ENCODE measurements at places on chromosomes 5 and 9. TPM values are rescaled to one million over a fixed set of nuclear protein-coding genes. Genes with fewer than 3 reads are reported as not detected.
A peak's percentile ranks its signal among the peaks of the same experiment; 100 is the strongest.

DNA sequence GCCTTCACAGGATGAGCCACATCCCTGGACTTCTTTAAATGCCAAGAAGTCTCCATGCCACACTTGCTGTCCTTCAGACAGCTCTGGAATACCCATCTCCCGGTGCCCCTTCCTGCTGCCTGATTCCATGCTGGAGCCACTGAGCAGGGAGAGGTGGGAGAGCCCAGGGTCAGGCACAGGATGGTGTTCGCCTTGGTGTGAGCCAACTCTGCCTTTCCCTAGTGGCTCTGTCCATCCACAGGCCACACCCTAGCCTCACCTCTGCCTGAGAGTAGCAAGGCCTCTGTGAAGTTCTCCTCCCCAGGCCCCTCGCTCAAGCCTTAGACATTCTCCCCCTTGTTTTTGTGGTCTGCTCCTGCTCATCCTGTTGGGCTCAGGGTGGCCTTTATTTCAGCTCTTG is 54.2 kb upstream of the ANGPTL2 start:
- H3K36me3 ChIP-seq = no peaks in the 10 kb centered on the region
- DNase-seq = no peak
- no peak overlapping the region for H3K4me3 ChIP-seq
- H3K4me1 ChIP-seq = peaks cover 23% of the 10 kb centered on the region
- no peaks in the 10 kb centered on the region for H3K27me3 ChIP-seq

DNA sequence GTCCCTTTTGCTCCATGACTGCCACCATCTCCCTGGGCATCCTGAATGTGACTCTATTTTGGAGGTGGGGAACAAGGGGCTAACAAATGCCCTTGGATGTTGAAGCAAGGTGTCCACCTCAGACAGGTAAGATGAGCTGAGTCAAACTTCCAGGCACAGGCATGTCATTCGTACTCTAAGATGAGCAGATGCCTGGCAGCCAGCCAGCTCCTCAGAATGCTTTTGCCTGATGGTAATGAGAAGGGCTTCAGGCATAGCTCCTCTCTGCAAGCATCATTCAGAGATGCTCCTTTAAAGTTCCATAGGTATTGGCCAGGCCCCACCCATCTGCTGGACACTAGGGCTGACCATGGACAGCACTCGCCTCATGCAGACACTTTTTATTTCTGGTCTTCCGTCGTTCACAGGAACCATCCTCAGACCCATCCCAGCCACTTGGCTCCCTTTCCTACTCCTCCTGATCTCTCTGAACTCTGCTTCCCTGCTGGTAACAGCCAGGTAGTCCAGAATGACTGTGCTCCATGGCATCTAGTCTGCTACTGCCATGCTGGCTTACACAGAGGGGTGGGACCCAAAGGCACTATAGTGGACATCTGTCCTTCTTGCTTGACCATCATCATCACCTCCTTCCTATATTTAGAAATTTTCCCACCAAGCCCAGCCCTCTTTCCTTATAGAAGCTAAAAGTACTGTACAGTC is 118.8 kb downstream of the GLIS3 start:
- no peak overlapping the region for H3K27ac ChIP-seq
- no peaks in the 10 kb centered on the region for H3K4me1 ChIP-seq
- no peaks in the 10 kb centered on the region for H3K36me3 ChIP-seq
- no peak for DNase-seq

- no peak overlapping the region for H3K4me3 ChIP-seq
- H3K27me3 ChIP-seq = no peaks in the 10 kb centered on the region
- peaks cover 33% of the 10 kb centered on the region for H3K4me1 ChIP-seq
- H3K36me3 ChIP-seq = no peaks in the 10 kb centered on the region
- no peak overlapping the region for H3K27ac ChIP-seq
Measured at GRCh38 chr5:74382987-74383593, 257.4 kb downstream of the ENC1 start.

Gene MOB3B
- not detected for total RNA-seq

DNA sequence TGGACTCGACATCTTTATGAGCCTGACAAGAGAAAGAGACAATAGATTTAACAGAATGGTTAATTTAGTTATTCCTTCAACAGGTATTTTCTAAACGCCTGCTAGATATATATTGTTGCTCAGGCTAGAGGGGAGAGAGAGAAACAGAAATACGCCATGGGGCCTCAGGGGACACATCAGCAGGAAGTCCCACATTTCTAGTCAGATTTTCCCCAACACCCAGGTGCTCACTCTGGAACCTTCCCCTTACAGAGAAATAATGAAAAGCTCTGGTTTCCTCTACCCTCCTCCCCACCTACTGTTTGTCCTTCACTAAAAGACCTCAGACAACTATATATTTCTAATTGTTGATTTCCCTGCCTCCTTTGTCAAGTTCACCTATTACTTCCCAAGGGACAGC is 130.3 kb upstream of the TBC1D2 start:
- DNase-seq = no peak
- H3K36me3 ChIP-seq = no peaks in the 10 kb centered on the region
- H3K4me3 ChIP-seq = no peak overlapping the region
- no peaks in the 10 kb centered on the region for H3K27me3 ChIP-seq
- no peaks in the 10 kb centered on the region for H3K4me1 ChIP-seq

DNA sequence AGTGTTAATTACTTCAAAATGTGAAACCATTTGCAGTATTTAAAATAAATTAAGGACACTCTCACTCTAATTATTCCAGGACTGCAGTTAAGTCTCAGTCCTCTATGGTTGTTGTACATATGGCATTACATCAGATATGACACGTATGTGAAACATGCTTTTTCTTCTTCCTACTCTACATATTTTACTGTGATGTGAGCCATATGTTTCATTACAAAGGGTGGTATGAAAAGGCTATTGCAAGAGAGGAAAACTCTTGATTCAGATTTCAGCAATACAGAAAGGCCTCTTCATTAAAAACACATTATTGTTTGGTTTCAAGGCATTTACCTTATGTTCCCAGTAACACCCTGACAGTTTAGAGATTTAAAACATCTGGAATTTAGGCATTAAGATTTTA is 964.5 kb upstream of the DMAC1 start:
- H3K27me3 ChIP-seq = no peaks in the 10 kb centered on the region
- H3K27ac ChIP-seq = no peak overlapping the region
- DNase-seq = no peak
- H3K36me3 ChIP-seq = no peaks in the 10 kb centered on the region
- no peak overlapping the region for H3K4me3 ChIP-seq
- no peaks in the 10 kb centered on the region for H3K4me1 ChIP-seq

Gene SARDH
- 15.3 TPM for total RNA-seq

GRCh38 chr9:89879276-89879675 is 274.5 kb downstream of the GADD45G start:
- H3K27me3 ChIP-seq = no peaks in the 10 kb centered on the region
- DNase-seq = no peak
- H3K36me3 ChIP-seq = no peaks in the 10 kb centered on the region

GRCh38 chr9:131585375-131585774 is 40.1 kb downstream of the PRRT1B start:
- no peak overlapping the region for H3K4me3 ChIP-seq
- H3K36me3 ChIP-seq = peaks cover 10% of the 10 kb centered on the region
- H3K4me1 ChIP-seq = peaks cover 34% of the 10 kb centered on the region

DNA sequence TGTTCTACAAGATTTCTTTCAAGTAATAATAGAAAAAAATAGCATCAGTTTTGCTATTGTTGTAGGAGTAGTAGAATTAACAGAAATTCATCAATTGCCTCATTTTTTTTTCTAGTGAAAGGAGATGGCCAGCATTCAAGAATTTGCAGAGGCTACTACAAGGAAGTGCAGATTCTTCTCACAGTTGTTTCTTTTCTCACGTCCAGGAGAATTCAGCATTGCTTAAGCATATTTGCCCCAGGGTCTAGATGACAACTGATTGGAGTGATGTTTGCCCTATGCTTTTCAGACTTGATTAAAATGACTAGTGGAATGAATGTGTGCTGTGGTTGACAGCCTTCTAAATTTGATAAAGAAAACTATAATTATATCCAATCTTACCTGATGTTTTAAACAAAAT is 46.6 kb upstream of the SLC12A2 start:
- DNase-seq = no peak
- no peak overlapping the region for H3K4me3 ChIP-seq
- no peak overlapping the region for H3K27ac ChIP-seq
- H3K36me3 ChIP-seq = peaks cover 6% of the 10 kb centered on the region
- H3K27me3 ChIP-seq = no peaks in the 10 kb centered on the region
- peaks cover 17% of the 10 kb centered on the region for H3K4me1 ChIP-seq

DNA sequence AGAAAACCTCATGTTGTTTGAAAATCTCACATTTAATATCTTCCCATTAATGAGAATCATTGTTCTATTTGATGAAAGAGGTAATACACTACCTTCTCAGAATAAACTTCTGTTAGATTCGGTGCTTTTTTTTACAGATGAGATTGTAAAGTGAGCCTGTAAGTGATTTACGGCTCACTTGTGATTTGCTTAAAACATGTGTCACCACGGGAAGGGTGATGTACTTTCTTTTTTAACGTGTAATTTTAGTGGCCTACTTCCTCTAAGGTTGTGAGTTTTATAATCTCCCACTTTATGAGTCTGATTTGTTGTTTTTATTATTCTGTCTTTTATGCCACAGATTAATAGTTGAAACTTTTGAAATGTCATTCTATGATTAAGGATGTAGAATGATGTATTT is 15.9 kb downstream of the ANXA1 start:
- no peaks in the 10 kb centered on the region for H3K27me3 ChIP-seq
- peaks cover 94% of the 10 kb centered on the region for H3K36me3 ChIP-seq
- no peak overlapping the region for H3K27ac ChIP-seq
- no peak for DNase-seq
- H3K4me3 ChIP-seq = no peak overlapping the region

- H3K4me1 ChIP-seq = no peaks in the 10 kb centered on the region
- H3K27ac ChIP-seq = no peak overlapping the region
- no peak for DNase-seq
- no peak overlapping the region for H3K4me3 ChIP-seq
- no peaks in the 10 kb centered on the region for H3K36me3 ChIP-seq
Measured at GRCh38 chr5:178502401-178503100, 87.6 kb downstream of the COL23A1 start.

GRCh38 chr5:140215276-140215675 is 40.3 kb downstream of the CYSTM1 start:
- peaks cover 10% of the 10 kb centered on the region for H3K4me1 ChIP-seq
- no peak for DNase-seq
- no peak overlapping the region for H3K4me3 ChIP-seq
- H3K36me3 ChIP-seq = no peaks in the 10 kb centered on the region
- H3K27ac ChIP-seq = no peak overlapping the region
- H3K27me3 ChIP-seq = no peaks in the 10 kb centered on the region

GRCh38 chr5:73153513-73153912 is 19.5 kb upstream of the TMEM174 start:
- no peak overlapping the region for H3K4me3 ChIP-seq
- peaks cover 18% of the 10 kb centered on the region for H3K4me1 ChIP-seq
- H3K27me3 ChIP-seq = no peaks in the 10 kb centered on the region
- DNase-seq = no peak

Gene DRD1
- total RNA-seq = 10.0 TPM

Gene TEX48
- not detected for total RNA-seq

- H3K4me3 ChIP-seq = no peak overlapping the region
- no peak overlapping the region for H3K27ac ChIP-seq
- no peak for DNase-seq
- H3K36me3 ChIP-seq = peaks cover 58% of the 10 kb centered on the region
- peaks cover 21% of the 10 kb centered on the region for H3K4me1 ChIP-seq
Measured at GRCh38 chr9:136403538-136403914, 3.6 kb upstream of the SNAPC4 start.

Gene CFAP90
- not detected for total RNA-seq

DNA sequence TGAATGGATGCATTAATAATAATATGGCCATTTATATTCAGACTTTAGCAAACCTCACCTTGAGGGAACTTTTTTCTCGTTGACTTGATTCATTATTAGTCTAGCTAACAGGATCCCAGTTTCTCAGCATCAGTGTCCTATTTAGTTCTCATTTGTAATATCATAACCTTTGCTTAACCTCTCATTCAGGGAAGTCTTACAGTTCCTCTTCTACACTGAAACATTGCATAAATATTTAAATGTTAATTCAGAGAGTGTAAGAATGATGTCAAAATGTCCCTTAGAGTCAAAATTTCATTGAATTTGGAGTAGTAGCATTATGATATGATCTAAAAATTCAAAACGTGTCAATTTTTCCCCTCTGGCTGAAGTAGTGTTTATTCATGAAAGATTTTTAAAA is 650.1 kb downstream of the EFNA5 start:
- no peak for DNase-seq
- no peaks in the 10 kb centered on the region for H3K36me3 ChIP-seq
- no peaks in the 10 kb centered on the region for H3K27me3 ChIP-seq
- no peaks in the 10 kb centered on the region for H3K4me1 ChIP-seq

GRCh38 chr5:92518318-92518904 is 1062.6 kb downstream of the NR2F1-AS1 start:
- H3K36me3 ChIP-seq = no peaks in the 10 kb centered on the region
- H3K4me1 ChIP-seq = peaks cover 5% of the 10 kb centered on the region
- no peak overlapping the region for H3K4me3 ChIP-seq
- no peaks in the 10 kb centered on the region for H3K27me3 ChIP-seq

GRCh38 chr5:123283499-123283898 is 139.7 kb downstream of the CEP120 start:
- no peaks in the 10 kb centered on the region for H3K27me3 ChIP-seq
- H3K4me1 ChIP-seq = peaks cover 24% of the 10 kb centered on the region
- no peak overlapping the region for H3K27ac ChIP-seq
- DNase-seq = no peak
- no peaks in the 10 kb centered on the region for H3K36me3 ChIP-seq
- H3K4me3 ChIP-seq = no peak overlapping the region

DNA sequence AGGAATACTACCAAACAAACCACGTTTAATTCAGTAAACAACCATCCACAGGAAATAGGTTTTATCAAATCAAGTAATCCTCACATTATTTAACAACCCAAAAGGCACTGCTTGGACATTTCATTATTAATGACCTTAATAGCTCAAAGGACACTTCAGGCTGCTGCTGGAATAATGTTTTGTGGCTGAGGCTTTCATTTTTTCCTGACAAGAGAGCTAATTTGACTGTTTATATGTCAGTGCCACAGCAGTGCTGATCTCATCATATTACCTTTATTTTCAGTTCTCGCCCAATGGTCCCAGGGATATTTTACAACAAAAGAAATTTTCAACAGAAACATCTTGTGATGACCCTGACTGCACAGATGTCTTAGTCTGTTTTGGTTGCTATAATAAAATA is 589.8 kb upstream of the GRAMD2B start:
- H3K36me3 ChIP-seq = no peaks in the 10 kb centered on the region
- no peak for DNase-seq
- no peaks in the 10 kb centered on the region for H3K27me3 ChIP-seq
- no peaks in the 10 kb centered on the region for H3K4me1 ChIP-seq
- H3K27ac ChIP-seq = no peak overlapping the region
- no peak overlapping the region for H3K4me3 ChIP-seq

Gene KIF4B
- total RNA-seq = not detected

Gene PCDHA4
- total RNA-seq = not detected

Gene AHRR
- total RNA-seq = 17.8 TPM

- H3K27ac ChIP-seq = peak overlapping the region; percentile 95
- H3K4me1 ChIP-seq = peaks cover 64% of the 10 kb centered on the region
- H3K36me3 ChIP-seq = peaks cover 3% of the 10 kb centered on the region
- peak; percentile 97 for DNase-seq
Measured at GRCh38 chr5:10632110-10632761, 68.4 kb downstream of the ANKRD33B start.

GRCh38 chr5:130402906-130403305 is 498.6 kb downstream of the CHSY3 start:
- H3K27me3 ChIP-seq = no peaks in the 10 kb centered on the region
- no peaks in the 10 kb centered on the region for H3K36me3 ChIP-seq
- no peak for DNase-seq
- H3K27ac ChIP-seq = no peak overlapping the region
- H3K4me3 ChIP-seq = no peak overlapping the region

Gene CCNO
- total RNA-seq = 0.34 TPM

Measured in SJSA1 (cell line).